ENCODE measurements at places on chromosomes 5 and 9.

GRCh38 chr5:124056991-124057723, 545.2 kb downstream of the CSNK1G3 start:
- DNase-seq, result no peak

DNA sequence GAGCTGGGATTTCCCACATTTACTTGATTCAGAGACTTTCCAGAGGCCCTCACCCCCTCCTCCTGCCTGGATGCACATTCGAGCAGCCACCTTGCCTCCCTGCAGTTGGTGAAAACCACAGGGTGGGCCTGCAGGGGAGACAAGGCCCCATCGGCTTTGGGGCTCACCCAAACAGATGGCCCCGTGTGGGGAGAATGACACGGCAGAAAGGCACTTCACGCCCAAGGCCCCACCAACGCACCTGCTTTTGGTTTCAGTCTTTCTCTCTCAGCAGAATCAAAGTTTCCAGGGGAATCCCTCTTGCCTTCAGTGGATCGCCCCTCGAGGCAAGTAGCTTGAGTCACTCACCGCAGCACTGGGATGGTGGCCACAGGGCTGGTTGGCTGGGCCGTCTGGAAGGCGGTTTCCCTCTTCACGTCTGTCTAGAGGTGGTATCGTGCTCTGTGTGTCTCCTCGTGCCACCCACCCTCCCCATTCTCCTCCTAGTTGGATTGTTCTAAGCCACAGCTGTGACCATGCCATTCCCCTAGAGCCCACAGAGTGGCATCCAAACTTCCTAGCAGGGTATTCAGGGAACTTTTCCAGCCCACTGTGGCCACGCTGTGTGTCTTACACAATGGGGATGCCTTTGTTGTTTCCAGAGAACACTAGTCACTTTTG, 31.8 kb downstream of the SEC61B start:
- peak; percentile 11 for DNase-seq

GRCh38 chr5:96978812-96979449, 43.1 kb downstream of the LNPEP start:
- no peak for DNase-seq

- no peak for DNase-seq
These were observed 126.2 kb downstream of the CDK5RAP2 start for GRCh38 chr9:120453792-120454191.

- no peak for DNase-seq
These were observed 155.6 kb downstream of the ARHGAP26 start for GRCh38 chr5:142925795-142926194.

DNA sequence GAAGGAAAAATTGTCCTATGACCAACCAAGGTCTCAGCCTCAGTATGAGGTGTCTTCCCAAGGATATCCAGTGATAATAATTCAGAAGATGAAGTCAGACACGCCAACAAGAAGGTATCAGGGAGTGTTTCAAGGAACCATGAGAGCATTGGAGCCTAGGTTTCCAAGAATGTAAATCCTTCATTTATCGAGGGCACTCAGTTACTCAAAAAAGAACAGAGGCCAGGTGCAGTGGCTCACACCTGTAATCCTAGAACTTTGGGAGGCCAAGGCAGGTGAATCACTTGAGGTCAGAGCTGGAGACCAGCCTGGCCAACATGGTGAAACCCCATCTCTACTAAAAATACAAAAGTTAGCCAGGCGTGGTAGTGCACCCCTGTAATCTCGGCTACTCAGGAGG, 70.8 kb downstream of the PLAC8L1 start:
- no peak for DNase-seq

DNA sequence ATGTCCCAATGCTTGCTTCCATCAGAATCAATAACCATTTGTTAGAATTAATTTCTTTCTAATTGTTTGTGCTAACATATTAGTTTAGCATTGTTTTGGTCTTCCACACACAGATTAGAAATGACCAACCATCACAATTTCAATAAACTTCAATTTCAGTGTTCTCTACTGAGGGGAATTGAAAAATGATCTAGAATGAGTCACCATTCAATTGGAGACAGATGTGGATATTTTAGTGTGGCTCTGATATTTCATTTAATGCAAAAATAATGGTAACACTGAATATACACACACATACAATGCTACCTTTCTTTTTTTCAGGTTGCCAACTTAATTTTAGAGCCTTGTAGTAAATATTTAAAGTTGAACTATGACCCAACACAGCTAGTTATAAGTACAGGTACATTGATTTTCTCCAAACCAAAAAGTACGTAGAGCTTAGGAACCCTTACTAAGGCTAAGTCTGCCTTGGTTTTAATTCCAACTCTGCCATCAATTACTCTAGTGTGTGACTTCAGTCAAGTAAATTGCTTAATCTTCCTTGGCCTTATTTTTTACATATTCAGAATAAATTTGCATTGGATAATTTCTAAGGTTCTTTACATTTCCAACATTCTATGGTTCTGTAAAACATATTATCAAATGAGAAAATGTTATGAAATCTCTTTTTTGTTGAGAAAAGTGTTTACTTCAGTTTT, 143.9 kb downstream of the DMRTA1 start:
- DNase-seq, result no peak

DNA sequence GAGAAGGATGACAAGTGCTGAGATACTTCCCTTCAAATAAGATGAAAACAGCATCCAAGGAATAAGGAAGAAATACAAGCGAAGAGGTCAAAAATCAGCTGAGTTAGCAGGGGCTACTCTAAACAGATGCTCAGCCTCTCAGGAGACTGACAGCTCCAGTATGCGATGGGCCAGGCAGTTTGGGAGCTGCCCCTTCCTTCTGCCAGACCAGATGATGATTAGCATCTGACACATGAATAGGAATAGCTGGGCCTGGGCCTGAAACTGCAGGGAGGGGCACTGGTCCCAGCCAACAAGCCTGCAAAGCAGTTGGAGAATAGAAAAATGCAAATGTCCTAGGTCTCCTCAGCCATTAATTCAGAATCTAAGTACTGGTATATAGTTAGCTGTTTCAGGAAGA, 13.1 kb upstream of the MAP3K1 start:
- DNase-seq, result no peak

GRCh38 chr9:91312717-91313325, 48.9 kb downstream of the AUH start:
- DNase-seq, result no peak

- no peak for DNase-seq
These were observed 62.3 kb downstream of the RIGI start for GRCh38 chr9:32463500-32464293.

GRCh38 chr5:6360323-6361072, 17.8 kb downstream of the MED10 start:
- DNase-seq, result no peak
